ENCODE measurements at places on chromosomes 2 and 18.

- no peak for DNase-seq
Observed at GRCh38 chr2:177078416-177078815, 134.2 kb upstream of the HNRNPA3 start.

DNA sequence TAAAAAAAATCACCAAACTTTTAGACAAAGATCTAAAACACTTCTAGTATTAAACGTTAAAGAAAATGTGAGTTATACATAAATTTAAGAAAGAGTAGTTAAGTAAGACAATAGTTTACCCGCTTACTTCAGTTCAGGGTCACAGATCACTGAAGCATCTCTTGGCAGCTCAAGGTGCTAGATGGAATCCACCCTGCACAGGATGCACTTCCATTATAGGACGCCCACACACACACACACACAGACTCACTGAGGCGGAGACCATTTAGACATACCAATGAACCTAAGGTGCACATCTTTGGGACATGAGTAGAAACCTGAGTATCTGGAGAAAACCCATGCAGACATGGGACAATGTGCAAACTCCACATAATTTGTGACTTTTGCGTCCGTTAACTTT is 630.6 kb upstream of the ZNF804A start:
- no peak for DNase-seq

- DNase-seq = no peak
Observed at GRCh38 chr2:158458617-158458920, 1.8 kb downstream of the PKP4 start.

- no peak for DNase-seq
Observed at GRCh38 chr2:236731767-236732580, 162.3 kb downstream of the ACKR3 start.

DNA sequence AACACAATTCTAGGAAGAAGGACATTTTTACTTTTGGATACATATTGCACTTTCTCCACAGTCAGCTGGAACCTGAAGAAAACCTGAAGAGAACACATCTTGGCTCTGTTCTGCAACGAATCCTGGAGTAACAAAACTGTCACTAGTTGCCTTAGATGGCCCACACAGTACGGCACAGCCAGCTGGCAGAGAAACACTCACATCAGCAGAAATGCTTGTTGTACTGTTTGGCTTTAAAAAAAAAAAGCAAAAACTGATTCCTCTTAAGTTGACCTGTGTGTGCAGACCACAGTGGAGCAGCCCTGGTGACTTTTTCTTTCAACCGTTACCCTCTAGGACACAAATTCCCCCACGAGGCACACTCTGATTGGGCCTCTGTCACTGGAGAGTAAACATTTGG is 152.3 kb upstream of the TWIST2 start:
- DNase-seq = no peak

DNA sequence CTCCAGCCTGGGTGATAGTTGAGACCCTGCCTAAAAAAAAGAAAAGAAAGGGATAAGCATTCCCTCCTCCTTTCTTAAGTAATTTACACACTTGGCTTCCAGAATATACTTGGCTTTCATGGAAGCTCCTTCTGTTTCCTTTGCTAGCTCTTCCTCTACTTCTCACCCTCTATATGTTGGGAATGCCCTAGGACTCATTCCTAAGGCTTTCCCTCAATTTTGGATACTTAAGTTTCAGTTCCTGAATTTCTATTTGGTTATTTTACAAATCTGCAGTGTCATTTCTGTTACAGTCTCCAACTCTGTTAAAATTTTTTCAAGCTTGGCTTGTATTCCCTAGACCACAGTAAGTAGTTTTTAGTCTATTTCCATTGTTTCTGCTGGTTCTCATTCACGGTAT is 23.6 kb downstream of the SP3 start:
- DNase-seq = no peak

DNA sequence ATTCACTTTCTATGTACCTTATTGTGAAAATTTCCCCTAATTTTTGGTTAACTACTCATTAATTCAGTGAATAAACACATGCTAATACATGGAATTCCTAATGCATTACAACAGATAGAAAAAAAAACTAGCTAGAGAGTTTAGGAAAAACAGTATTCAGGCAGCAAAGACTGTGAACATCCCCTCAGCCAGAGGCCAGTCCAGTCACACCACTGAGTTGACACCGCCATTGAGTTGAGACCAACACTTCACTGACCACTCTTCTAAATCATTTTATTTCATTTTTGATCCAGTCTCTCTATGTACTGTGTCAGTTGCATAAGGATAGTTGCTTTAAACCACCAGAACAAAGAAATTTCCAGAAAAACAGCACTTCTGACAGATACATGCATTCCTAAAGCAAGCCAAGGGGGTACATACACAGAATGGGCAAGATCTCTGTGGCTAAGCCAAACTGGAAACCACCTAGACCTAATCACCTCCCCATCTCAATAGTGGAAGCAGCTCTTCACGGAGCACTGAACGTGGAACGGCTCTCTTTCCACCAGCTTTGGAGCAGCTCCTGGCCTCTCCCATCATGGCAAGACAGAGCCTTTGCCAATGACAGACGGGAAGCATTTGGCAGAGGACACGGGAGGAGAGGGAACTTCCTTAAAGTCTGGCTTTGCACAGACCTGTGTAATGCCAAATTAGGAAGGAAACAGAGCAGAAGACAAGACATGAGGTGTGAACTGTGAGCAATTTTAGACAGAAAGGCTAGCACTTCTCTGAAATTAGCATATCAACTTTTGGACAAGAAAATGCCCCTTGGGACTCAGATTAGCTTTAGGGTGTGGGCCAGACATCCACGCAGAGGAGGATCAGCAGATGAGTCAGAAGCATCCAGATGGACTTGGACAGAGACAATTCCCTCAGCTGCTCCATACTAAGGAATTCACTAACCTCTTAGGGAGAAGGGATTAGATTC is 36.4 kb downstream of the CACNB4 start:
- peak; percentile 66 for DNase-seq

DNA sequence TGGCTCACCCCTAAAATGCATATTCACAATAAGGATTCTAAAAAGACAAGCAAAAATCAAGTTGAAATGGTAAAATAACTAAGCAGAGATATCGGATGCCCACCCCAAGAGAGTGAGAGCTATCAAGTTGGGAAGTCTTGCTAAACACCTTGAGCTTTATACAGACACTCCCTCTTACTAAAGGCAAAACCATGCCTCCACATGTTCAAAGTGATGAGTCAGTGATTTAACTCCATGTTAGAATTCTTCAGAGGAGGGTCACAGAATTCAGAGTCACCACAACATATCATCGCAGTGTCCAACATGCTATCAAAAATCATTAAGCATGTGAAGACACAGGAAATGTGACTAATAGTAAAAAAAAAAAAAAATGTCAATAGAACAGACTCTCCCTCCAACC is 20.6 kb upstream of the ST8SIA3 start:
- DNase-seq = no peak

GRCh38 chr2:209463226-209463625 is 39.4 kb downstream of the MAP2 start:
- DNase-seq = no peak

DNA sequence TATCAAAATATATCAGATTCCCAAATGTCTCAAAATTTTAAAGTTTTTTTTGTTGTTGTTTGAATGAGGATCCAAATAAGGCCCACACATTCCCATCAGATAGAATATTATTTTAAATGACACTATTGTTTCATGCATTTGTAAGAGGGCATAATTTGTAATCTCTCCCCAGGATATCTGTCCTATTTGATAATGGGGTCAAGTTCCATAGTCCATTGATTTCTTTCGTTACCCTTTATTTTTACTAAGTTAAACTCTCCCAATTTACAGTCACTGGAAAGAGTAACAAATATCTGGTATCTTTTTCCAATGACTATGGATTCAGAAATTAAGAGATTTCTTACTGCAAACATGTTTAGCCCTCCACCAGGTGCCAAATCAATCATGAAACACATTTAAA is 32.4 kb downstream of the INO80C start:
- no peak for DNase-seq

GRCh38 chr2:3113122-3113521 is 264.5 kb downstream of the EIPR1 start:
- DNase-seq = no peak

DNA sequence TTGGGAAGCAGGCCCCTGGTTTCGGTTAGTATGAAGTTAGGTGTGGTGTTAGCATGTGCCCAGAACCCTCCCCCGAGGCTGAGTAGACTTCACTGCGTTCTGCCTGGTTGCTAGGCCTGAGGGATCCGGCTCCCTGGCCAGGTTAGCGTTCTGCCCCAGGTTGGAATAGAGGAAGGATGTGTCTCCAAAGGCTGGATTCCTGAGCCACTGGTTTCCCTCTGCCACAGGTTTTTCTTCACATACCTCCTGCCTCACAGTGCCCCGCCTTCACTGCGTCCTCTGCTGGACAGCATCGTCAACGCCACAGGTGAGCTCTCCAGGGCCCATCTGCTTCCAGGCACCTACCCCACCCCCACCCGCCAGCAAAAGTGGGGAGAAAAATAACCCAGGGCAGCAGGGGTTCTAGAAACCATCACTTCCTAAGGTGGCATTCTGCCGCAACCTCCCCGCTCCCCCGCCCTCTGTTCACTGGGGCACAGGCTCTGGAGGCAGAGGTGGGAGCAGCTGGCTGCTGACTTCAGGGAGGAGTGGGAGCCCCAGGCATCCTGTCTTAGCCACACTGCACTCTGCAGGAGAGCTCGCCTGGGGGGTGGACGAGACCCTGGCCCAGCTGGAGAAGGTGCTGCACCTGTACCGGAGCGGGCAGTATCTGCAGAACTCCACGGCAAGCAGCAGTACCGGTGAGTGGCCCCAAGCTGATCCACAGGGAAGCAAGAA is 7.1 kb downstream of the PKDCC start:
- DNase-seq = no peak

DNA sequence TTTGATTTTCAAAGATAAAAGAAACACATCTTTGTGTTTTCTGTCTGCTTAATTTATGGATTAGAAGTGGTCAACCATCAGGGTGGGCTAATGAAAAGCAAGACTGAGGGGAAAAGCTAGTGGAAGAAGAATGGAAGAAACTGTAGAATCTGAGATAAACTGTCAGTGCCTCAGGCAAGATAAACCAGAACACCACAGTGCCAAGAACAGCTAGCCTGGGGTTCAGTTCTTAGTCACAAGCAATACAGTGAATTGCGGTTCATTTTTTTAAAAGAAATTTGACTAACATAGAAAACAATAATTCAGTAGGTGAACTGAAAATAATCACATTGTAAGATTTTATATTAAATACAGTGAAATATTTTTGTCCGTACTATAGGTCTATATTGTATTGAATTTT is 22.0 kb upstream of the LNPK start:
- DNase-seq = no peak

GRCh38 chr2:64479259-64480117 is 25.5 kb downstream of the LGALSL start:
- DNase-seq = no peak

GRCh38 chr2:236025892-236026291 is 142.3 kb downstream of the GBX2 start:
- DNase-seq = no peak

- no peak for DNase-seq
Observed at GRCh38 chr18:11156978-11157377, 7.6 kb upstream of the PIEZO2 start.

DNA sequence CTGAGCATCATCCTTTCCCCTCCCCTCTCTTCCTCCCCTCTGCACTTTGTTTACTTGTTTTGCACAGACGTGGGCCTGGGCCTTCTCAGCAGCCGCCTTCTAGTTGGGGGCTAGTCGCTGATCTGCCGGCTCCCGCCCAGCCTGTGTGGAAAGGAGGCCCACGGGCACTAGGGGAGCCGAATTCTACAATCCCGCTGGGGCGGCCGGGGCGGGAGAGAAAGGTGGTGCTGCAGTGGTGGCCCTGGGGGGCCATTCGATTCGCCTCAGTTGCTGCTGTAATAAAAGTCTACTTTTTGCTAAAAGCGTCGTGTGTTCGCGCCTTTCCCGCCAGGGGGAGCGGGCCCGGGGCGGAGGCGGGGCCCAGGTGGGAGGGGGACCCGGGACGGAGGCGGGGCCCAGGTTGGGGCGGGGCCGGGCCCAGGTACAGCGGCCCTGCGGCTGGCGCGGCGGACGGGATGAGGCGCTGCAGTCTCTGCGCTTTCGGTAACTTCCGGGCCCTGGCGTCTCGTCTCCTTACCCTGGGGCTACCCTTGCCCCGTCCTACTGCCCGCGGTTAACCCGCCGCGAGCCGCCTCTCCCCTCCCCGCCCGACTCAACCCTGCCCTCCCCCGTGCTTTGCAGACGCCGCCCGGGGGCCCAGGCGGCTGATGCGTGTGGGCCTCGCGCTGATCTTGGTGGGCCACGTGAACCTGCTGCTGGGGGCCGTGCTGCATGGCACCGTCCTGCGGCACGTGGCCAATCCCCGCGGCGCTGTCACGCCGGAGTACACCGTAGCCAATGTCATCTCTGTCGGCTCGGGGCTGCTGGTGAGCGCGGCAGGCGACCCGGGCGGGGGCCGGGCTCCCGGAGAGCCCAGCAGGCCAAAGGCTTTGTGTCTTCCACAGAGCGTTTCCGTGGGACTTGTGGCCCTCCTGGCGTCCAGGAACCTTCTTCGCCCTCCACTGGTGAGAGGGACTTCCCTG is at the start of gene KRTCAP3:
KRTCAP3 (plus strand) TSS at position 424 of the 962 bp plus-strand sequence; CDS start at position 456, 32 bp downstream.
- no peak for DNase-seq

DNA sequence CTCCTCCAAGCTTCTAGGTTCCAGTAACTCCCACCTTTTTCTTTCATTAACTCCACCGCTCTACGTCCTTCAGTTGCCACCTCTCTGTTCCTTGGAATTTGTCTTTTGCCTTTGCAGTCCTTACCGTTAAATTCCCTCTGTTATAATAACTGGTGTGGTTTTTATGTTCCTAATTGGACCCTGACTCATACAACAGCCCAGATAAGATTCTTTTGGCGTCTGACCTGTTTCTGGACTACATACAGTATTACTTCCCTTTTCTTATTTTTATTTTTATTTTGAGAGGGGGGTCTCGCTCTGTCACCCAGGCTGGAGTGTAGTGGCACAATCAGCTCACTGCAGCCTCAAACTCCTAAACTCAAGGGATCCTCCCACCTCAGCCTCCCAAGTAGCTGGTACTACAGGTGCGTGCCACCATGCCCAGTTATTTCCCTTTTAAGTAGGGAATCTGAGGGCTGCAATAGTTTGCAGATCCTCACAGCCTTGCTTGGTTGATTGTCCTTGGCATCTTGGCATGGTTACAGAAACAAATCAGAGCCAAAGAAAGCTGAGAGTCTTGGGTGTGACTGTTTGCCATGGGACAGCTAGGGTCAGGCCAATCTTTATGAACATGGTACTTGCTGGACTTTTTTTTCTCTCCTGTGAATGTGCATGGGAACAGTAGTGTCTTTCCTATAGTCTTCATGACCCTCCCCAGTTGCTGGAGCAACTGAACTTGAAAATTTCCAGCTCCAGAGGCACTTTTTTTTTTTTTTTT is 22.0 kb downstream of the TCF23 start:
- DNase-seq = no peak

GRCh38 chr18:21112140-21112473 is 494 bp upstream of the ROCK1 start:
- DNase-seq = no peak

GRCh38 chr2:219718066-219718465 is 90.6 kb downstream of the SLC4A3 start:
- no peak for DNase-seq

DNA sequence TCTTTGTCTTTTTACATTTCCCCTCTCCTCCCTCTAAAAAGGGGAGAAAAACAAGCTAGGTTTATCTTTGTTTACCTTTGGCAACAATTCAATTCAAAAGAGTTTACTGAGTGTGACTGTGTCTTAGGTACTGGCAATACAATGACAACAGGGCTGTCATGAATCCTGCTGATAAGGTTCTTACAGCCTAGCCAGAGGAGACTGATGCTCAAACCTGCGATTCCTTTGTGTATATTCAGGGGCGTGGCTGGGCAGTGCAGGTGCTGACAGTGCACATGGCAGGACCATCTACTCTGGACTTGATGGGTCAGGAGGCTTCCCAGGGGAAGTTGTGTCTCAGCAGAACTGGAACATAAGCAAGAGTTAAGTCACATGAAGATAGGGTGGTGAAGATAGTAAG is 23.2 kb upstream of the TTN start:
- DNase-seq = no peak
